ENCODE measurements at places on chromosomes 7 and 10.

DNA sequence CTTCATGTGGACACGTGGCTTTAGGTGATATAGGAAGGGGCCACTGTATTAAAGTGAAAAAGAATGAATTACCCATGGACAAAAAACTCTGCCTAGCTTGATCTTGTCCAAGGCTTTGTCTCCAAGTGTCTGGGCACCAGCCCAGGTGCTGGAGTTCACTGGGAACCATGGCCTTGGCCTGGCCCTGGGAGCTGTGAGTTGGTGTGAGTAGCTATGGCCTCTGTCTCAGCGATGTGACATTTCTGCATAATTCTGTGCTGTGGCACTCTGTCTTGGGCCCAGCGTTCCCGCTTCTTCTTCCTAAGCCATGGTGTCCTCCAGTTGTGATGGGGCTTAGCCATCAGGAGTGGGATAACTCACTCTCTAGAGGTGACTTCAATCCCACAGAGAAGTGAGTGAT is 119.0 kb upstream of the PPP2R2D start:
- no peak for DNase-seq

DNA sequence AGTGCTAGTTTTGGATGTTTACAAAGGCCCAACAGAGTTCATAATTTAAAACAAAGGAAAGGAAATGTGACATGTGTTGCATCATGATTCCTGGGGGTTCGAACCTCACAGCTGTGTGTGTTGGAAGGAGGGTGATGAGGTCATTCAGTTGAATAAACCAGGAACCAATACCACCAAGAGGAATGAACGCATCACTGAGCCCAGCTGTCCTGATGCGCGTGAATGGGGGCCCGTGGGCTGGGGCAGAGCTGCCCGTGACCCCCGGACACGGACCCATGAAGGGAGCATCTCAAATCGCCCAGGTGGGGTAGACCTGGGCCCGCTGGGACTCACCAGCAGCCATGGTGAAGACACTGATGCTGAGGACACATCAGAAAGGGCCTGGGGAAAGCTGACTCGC is 33.0 kb downstream of the BRI3 start:
- DNase-seq = no peak

DNA sequence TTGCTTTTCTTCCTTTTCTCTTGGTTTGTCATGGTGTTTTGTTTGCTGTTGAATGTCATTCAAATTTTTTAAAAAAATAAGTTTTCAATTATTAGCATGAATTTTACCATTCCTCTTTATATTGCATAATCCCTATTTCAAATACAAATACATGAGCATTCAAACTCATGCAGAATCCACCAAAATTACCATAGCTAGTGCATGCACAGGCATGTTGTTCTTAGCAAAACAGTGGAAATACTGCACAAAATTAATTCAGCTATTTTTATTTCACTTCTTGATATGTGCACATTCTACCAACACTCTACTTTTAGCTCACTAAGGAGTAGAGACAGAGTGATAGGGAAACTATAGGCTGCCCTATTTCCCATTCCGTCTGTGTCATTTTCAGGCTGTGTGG is 670.1 kb upstream of the LRRN3 start:
- no peak for DNase-seq

- no peak for DNase-seq
These were observed 5.0 kb downstream of the ZYX start for GRCh38 chr7:143385891-143386781.

DNA sequence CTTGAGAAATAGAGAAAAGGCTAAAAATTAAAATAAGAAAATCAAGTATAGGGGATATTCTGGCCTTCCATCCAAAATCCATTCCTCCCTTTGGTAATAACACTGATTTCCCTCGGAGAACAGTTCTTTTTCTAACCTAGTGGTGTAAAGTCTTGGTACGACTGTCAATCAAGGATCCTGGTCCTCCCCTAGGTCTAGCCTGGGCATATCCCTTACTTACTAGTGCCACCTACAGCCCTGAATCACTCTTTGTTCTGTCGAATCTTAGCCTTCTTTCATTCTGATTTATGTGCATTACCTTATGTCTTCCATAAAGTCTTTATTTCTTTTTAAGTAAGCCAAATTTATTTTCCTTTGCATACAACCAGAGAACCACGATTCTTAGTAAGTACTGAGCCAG is 298.7 kb upstream of the LRRTM3 start:
- DNase-seq = peak; percentile 26

Data from hepatocyte (in vitro differentiated cells).